ENCODE measurements at places on chromosomes 6 and 20. TPM values are rescaled to one million over a fixed set of nuclear protein-coding genes. Genes with fewer than 3 reads are reported as not detected.

GRCh38 chr6:107703606-107704005 is 120.5 kb downstream of the SCML4 start:
- DNase-seq, result no peak

GRCh38 chr6:159043947-159044346 is 844 bp downstream of the TAGAP start:
- no peak for DNase-seq

DNA sequence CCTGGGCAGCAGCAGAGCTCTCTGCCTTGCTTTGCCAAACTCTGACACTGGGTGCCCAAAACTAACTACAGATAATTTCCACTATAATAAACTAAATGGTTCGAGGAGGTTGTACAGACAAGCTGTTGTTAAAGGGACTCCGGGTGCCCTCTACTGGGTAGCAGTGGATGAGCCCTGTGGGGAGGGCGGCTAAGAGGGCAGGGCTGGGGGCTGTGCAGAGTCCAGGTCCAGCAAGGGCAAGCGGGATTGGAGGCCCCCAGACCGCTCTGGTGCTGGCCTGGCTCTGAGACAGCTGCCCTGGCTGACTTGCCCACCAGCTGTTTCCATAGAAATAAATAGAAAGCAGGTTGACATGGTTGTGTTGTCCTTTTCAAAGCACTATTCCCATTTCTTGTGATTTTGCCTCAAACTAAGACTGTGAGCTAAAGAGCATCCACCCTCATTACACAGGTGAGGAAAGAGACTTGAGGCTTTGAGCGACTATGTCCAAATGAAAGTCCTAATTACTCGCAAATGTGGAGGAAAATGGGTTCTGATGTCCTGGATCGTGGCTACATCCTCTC is 167.6 kb upstream of the CST7 start:
- DNase-seq, result peak; percentile 46

GRCh38 chr6:122825163-122825562 is 36.1 kb downstream of the SMPDL3A start:
- DNase-seq, result no peak

GRCh38 chr6:84516154-84516553 is 248.2 kb downstream of the TBX18 start:
- no peak for DNase-seq

DNA sequence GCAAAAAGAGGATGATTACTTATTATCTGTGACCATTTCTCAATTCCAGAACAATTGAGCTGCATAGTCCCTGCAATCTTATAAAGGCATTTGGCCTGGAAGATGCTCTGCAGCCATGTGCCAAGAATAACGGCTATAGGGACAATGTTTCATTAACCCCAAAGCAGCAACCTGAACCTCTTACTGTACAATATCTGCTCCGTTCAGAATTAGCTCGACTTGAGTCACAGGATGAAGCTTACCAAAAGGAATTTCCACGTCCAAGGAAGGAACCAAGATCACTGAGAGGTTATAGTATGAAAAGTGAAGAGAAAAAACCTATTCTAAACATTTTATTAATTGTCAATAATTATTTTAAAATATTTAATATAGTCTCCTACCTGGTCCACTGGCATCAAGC is 167.3 kb upstream of the GMDS start:
- no peak for DNase-seq

- DNase-seq, result no peak
Measured at GRCh38 chr20:52948491-52948890, 23.7 kb upstream of the TSHZ2 start.

DNA sequence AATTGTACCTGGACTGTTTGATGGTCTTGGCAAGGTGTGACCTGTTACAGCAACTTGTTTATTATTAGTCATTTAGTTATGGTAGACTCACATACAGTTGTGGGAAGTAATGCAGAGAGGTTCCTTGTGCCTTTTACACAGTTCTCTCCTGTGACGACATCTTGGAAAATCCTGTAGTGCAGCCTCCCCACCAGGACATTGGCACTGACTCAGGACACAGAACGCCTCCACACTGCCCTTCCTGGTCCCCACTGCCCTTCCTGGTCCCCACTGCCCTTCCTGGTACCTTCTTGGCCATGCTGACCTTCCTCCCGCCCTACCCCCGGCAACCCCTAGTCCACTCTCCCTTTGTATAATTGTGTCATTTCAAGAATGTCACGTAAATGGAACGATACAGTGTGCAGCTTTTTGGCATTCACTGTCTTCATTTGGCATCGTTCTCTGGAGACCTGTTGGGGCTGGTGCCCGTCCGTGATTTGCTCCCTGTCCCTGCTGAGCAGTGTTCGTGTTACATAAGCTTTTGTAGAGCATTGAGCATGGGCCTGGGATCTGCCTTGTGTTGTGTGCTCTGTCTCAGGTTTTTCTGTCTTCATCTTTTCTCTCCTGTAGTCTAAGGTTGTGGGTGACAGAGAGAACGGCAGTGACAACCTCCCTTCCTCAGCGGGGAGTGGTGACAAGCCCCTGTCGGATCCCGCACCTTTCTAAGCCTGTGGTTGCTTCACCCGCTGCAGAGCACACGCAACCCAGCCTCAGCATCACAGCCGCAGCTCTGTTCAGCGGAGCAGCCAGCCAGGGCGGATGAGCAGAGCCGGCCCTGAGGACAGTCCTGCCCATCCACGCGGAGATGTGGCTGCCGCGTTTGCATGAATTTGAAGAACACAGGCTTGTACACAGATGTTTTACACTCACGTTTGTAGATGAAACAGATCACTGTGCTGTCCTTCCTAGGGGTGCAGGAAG is 5.4 kb upstream of the DNAJC5 start:
- no peak for DNase-seq

The PROKR2 gene
- not detected for total RNA-seq

The EFCAB8 gene
- total RNA-seq, result 1.1 TPM
